ENCODE measurements at places on chromosomes 2 and 18.

DNA sequence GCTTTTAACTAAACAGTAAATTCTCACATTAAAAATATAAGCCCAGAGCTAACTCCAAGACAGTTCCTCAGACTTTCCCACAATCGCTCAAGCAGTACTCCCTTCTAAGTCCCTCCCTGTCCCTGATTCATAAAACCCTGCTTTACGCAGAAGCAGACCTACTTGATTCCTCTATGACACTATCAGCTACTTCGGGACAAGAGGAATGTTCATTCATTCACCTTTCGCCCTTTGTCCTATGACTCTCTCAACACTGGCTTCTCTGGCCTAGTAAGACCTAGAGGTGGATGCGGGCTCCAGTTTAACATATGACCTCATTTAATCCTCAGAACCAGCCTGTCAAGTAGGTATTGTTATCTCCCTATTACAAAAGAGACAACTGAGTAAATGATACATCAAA lies 10.2 kb downstream of the LPIN2 start:
- no peak for DNase-seq

DNA sequence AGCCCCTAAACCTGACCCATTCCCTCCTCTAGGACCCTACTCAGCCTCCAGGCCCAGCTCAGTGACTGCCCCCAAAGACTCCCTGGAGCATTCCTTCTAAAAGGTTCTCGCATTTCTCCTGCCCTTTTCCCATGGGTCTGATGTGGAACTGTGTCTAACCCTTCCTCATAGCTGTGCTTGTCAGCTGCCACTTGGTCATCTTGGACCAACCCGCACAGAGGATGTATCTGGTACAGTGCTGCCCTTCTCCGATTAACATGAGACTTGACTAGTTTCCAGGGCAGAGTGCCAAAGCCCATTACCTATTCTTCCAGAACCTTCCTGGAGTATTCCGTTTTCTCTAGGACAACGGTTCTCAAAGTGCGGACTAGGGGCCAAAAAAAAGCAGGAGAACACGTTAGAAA lies 518 bp upstream of the NFU1 start:
- DNase-seq: no peak

GRCh38 chr2:151638191-151638933 lies 95.9 kb downstream of the NEB start:
- DNase-seq: no peak

DNA sequence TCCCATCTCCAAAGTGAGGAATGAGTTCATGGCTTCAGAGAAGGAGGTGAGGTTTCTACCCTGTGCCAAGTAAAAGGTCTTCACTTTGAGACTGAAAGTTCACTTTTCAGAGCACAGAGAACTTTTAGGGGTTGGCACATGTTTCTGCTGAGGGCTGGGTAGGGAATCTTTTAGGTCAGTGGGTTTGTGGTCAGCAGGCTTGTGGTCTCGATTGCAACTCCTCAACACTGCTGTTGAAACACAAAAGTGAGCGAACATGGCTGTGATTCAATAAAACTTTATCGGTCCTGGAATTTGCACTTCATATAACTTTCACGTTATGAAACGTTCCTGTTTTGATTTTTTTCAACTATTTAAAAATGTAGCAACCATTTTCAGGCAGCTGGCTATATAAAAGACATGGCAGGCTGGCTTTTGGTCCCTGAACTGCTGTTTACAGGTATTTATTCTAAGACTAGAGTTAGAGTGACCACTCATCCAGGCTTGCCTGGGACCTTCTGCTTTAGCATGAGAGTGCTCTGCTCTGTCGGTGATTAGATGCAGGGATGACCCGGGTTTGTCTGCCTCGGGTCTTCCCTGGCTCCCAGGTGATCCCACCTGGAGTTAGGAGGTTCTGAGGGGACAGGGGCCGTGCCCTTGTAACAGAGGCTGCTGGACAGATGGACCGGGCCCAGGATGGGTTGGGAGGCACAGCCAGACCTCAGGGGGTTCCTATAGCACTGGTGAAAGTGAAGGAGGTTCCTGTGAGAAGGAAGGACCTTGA lies 62.7 kb upstream of the TAF1B start:
- no peak for DNase-seq

- DNase-seq: no peak
These were observed 66.8 kb downstream of the BMPR2 start for GRCh38 chr2:202442882-202443281.

- DNase-seq: no peak
These were observed 34.9 kb downstream of the SULT1C2 start for GRCh38 chr2:108323619-108324018.

- no peak for DNase-seq
These were observed 204.4 kb downstream of the SRBD1 start for GRCh38 chr2:45406621-45407020.

- DNase-seq: no peak
These were observed 18.7 kb upstream of the TFCP2L1 start for GRCh38 chr2:121303531-121304263.

DNA sequence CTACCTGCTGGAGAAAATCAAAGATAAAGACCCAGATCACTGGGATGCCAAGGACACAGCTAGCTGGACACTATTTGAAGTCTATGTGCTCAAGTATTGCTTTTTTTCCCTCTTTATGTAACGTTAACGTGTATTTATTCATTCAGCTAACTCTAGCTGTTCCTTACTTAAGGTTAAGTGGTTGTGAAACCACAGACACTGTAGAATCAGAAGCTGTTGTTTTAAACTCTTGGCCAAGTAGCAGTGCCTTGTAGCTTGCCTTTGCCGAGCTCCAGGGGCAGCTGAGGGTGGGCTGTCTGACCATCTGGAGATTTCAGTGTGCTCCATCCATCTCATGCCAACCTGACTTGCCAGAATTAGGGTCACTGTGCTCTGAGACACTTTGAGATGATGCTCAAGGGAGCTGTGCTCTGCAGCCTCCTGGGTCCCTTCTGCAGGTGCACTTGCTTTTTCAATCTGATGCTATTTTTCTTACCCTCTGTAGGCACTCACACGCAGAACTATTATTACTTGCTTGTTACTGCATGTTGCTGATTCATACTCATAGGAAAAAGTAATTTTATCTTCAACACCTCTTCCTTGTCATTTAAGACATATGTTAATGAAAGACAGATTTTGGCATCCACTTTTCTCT lies 116.2 kb downstream of the METTL8 start:
- no peak for DNase-seq

GRCh38 chr2:43171789-43172188 lies 54.6 kb downstream of the ZFP36L2 start:
- DNase-seq: peak; percentile 52

- no peak for DNase-seq
These were observed 88.2 kb upstream of the RAPGEF4 start for GRCh38 chr2:172647439-172647838.

DNA sequence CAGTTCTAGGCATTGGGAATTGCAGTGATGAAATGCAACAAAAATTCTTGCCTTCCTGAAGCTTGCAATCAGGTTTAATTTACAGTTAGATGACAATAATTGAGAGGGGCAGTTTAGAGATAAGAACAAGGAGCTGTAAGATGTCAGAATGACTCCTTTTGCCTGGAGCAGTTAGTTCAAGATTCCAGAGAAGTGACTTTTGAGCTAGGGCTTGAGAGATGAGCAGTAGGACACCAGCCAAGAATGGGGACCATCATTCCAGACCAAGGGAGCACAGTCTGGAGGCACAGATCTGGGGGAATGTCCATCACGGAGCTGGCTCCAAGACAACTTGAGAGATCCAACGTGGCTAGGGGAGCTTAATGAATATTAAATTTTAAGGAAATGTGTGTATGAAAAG lies 26.8 kb downstream of the CACNB4 start:
- DNase-seq: no peak

DNA sequence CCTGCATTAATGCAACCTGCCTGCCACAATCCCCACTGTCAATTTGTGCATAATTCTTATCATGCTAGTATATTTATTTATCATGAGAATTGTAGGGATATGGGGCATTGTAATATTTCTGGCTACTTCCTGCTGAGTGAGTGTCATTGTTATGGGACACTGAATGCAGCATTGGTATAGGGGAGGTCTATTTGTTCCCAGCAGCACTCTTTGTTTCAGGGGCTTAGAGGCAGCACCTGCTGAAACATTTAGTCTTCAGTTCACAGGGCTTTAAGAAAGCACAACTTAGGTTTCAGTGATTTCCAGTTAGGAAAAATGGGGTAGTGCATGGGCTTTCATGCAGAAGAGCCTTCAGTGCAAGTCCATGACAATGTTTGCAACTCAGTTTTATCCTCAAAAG lies 23.6 kb downstream of the SULT1C3 start:
- DNase-seq: no peak

DNA sequence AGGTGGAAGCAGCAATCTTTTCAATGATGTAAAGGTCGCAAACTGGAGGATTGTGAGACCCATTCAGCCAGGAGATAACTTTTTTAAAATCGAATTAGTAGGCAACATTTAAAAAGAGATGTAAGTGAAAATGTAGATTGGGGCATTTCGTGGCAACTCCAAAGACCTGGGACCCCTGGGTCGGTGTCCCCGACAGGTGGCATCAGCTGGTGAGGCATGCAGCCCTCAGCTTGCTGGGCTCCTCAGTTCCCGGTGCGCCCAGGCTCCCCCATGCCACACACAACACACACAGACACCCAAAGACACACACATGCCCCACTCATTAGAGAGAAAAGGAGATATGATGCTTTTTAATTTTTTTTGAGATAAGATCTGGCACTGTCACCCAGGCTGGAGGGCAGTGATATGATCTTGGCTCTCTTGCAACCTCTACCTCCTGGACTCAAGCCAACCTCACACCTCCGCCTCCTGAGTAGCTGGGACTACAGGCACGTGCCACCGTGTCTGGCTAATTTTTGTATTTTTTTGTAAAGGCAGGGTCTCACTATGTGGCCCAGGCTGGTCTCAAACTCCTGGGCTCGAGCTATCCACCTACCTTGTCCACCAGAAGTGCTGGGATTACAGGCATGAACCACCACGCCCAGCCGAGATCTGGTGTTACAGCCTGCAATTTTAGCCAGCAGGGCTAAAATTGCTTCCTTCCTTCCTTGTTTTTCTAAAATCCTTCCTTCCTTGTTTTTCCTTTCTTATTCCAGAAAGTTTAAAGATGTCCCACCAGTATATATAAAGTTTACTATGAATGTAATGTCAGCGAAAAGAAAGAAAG lies 122.6 kb upstream of the EPAS1 start:
- no peak for DNase-seq

GRCh38 chr18:78562531-78562961 lies 417.1 kb upstream of the SALL3 start:
- no peak for DNase-seq

- DNase-seq: no peak
These were observed 102.3 kb downstream of the LIPG start for GRCh38 chr18:49663899-49664890.

GRCh38 chr2:232203166-232203891 lies 175.2 kb upstream of the ALPP start:
- no peak for DNase-seq

Measured in AG08396 (cell line).